ENCODE measurements at places on chromosomes 13 and 19. TPM values are rescaled to one million over a fixed set of nuclear protein-coding genes. Genes with fewer than 3 reads are reported as not detected.

DNA sequence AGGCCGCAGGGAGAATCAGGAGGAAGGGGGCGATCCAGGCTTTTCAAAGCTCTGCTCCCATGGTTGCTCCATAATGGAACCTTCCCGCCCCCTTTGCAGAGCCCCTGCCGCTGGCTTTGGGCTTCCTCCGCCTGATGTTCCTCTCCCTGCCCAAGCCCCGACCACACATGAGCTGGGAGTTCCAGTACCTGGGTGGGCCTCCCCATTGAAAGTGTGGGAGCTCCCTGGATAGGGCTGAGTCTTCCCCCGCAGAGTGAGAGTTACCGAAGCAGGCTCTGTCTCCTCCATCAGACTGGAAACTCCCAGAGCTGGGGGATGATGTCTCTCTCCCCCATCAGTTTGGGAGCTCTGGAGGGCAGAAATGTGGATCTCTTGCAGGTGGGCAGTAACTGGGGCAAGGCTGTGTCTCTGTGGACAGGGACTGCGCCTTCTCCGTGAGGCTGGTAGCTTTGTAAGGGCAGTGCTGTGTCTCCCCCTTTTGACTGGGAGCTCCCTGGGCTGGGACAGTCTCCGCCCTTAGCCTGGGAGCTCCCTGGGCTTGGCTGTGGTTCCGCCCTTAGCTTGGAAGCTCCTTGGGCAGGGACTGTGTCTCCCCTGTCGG, 722 bp downstream of the DCAF15 start:
- DNase-seq: peak; percentile 73

- DNase-seq: peak; percentile 11
Measured at GRCh38 chr13:99738626-99739025, 232.9 kb downstream of the ZIC5 start.

DNA sequence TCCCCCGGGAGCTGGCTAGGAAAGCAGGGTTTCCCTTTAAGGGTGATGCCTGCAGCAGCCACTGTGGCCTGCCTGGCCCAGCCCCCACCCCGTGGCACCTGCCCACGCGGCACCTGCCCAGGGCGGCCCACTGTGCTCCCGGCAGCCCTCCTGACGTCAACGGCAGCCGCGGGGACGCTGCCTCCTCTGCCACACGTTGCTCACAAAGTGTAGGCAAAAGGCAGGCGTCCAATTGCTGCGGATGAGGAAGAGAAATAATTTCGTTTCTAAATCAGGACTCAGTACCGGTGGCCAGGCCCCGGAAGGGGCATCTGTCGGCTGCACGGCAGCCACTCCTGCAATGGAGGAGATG, 122.3 kb downstream of the URI1 start:
- DNase-seq: no peak

GRCh38 chr13:113744197-113745000, 14.6 kb upstream of the TMEM255B start:
- DNase-seq: no peak

GRCh38 chr19:43674596-43674995, 4.6 kb upstream of the PLAUR start:
- DNase-seq: peak; percentile 43

- DNase-seq: peak; percentile 60
Measured at GRCh38 chr13:41312176-41312500, 1.1 kb downstream of the NAA16 start.

GRCh38 chr13:53732664-53733063, 704.1 kb downstream of the OLFM4 start:
- DNase-seq: no peak

DNA sequence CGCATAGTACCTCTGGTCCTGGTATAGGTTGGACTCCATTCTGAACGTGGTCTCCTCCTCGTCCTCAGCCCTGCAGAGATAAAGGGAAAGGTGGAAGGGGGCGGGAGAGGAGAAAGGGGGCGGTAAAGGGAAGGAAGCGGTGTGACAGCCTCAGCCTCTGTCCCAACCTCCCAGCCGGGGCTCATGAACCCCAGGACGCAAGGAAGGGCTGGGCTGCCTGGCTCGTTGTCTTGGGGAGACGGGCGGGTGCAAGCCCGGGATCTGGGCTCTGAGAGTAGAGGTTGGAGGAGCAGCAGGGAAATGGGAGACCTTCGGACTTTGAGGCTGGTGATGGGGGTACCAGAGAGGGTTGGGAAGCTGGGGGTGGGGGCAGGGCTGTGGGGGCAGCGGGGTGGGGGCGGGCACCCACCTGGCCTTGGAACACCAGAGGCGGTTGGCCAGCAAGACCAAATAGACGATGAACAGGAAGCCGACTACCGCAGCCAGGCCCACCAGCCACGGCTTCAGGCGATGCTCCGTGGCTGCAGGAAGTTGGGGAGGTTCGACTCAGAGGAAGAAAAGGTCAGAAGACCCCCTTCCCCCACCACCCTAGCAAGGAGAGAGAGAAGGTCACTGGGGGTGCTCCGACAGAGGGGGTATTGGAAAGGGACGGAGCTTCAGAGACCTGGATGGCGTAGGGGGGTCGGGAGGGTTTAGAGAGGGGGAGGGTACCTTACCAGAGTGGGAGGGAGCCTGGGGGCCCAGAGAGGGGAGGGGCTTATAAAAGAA, 1.7 kb downstream of the SMIM24 start:
- no peak for DNase-seq

DNA sequence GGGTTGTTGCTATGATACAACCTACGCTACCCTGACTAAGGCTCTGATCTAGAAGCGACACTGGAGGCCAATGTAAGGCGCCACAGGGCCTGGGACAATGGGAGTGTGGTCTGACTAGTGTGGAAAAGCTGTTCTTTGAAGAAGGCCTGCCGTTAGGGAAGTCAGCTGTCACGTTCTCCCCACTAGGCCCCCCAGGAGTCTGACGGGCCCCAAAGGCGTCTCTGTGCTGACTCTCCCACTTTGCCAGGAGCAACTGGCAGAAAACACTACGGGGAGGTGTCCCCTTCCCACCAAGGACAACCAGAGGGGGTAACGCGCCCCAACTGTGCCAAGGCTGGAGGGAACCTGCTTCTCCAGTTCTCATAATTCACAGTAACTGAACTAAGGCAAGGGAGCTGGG, 25.3 kb upstream of the EIF3G start:
- no peak for DNase-seq

DNA sequence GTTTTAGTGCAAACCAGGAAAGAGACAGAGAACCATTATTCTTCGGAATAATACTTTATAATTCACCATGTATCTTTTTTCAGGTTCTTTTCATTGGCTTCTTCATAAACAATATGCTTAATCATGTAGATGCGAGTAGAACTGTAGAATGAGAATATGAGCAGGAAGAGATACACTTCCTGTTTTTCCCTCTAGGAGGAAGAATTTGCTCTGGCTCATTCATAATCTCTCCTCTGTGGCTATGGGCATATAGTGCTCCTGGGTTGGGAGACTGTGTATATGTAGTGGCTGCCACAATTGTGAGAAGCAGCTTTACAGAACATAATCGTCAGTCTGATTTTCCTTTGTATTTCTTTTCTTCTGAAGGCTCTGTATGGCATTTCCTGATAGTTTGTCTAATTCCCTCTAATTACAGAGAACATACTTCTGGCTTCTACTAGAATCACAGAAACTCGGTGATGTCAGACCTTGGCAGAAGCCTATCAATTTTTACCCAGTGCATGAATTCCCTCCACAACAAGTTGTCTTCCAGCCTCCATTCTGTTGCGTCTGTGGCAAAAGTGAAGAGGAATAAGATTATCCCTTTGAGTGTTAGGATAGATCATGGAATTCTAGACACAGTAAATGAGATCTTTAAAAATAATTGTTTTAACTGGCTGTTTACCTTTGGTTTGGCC, 2.9 kb upstream of the DCLK1 start:
- DNase-seq: no peak

DNA sequence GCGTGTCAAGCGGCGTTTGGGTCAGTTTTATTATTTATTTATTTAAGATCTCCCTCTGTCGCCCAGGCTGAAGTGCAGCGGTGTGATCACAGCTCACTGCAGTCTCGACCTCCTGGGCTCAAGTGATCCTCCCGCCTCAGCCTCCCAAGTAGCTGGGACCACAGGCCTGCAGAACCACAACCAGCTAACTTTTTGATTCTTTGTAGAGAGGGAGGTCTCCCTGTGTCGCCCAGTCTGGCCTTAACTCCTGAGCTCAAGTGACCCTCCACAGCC, 713 bp downstream of the MRPS12 start:
- DNase-seq: no peak

- no peak for DNase-seq
Measured at GRCh38 chr13:37039896-37040295, 19.6 kb downstream of the SUPT20H start.

- no peak for DNase-seq
Measured at GRCh38 chr19:4730740-4731171, 7.1 kb upstream of the DPP9 start.

DNA sequence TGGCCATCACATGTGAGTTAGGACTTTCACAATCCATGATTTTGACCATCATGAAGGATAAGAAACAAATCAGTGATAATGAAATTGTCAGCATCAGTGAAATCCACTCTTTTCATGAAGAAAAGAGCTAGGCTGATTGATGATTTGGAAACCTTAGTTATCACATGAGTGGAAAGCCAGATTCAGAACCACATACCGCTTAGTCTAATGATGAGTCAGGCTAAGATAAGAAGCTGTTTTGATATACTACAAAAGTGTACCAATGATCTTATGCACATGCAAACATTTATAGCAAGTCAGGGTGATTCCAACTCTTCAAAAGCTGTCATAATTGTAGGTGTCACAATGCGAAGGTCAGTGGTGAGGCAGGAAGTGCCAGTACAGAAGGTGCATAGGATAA, 519.3 kb downstream of the GPC6 start:
- no peak for DNase-seq

GRCh38 chr13:86710013-86710412, 910.8 kb upstream of the SLITRK6 start:
- no peak for DNase-seq

DNA sequence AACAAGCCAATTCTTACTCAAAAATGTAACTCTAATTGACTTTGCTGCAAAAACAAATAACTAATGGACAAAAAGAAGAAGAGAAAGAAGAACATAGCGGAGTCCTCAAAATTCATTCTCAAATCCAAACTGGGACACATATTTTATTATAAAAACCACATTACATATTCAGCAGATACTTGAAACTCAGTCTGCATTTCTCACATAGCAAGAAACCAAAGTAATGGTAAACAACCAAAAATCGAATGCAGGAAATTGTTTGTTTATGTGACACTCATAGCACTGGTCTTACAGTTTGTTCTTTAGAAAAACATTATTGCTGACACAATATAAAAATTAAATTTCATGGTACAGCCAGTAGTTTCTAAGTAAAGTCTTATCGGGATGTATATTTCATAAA, 789.8 kb downstream of the SLITRK6 start:
- no peak for DNase-seq

GRCh38 chr19:14006766-14007562, 844 bp upstream of the RFX1 start:
- DNase-seq: no peak

GRCh38 chr13:99122171-99122570, 78.5 kb upstream of the UBAC2 start:
- DNase-seq: no peak

- DNase-seq: no peak
Measured at GRCh38 chr13:98782654-98783053, 30.2 kb upstream of the SLC15A1 start.

GRCh38 chr19:23787106-23787505, 28.4 kb upstream of the ZNF681 start:
- DNase-seq: no peak

DNA sequence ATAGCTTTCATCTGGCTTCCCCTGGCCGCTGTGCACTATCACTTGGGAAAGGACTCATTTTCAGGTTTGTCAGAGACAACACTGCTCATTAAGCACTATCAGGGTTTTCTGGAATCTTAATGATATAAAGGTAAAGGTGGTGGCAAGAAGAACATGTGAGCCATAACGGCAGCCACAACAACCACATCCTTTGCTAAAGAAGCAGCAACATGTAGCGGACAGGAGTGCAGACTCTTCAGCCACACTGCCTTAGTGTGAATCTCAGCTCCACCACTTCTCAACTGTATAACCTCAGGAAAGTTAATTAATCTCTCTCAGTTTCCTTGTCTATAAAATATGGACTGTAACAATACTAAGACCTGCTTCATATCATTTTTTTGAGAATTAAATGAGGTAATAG, 24.1 kb upstream of the MIR17HG start:
- no peak for DNase-seq

DNA sequence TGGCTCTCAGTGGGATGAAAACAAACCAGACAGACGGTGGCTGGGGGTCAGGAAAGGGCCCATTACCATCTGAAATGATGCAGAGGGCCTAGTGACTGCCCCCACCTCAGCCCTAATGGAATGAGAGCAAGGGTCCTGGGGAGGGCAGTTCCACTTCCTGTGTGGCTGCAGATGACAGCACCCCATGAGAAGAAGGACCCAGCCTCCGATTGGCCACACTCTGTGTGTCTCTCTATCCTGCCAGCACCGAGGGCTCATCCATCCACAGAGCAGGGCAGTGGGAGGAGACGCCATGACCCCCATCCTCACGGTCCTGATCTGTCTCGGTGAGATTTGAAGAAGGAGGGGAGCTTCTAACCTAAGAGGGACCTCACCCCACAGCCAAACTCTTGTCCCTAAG, 498 bp downstream of the LILRB1 start:
- DNase-seq: no peak

Gene PLPPR3
- polyA plus RNA-seq: 0.84 TPM

Gene RYR1
- polyA plus RNA-seq: 379 TPM

Gene CEACAM4
- not detected for polyA plus RNA-seq

Gene PSG6
- polyA plus RNA-seq: not detected

Gene DHDH
- polyA plus RNA-seq: 0.20 TPM

Gene LGALS14
- polyA plus RNA-seq: 0.39 TPM

Gene ZNF616
- 9.6 TPM for polyA plus RNA-seq

Gene PRODH2
- polyA plus RNA-seq: not detected

Gene DDX39A
- 47.6 TPM for polyA plus RNA-seq
